ENCODE measurements at places on chromosomes 7 and 10. TPM values are rescaled to one million over a fixed set of nuclear protein-coding genes. Genes with fewer than 3 reads are reported as not detected.

The CCDC3 gene
- total RNA-seq = 0.73 TPM

- DNase-seq = no peak
These were observed 177.7 kb upstream of the SP8 start for GRCh38 chr7:20964281-20964918.

GRCh38 chr10:6558759-6559461, 21.2 kb downstream of the PRKCQ start:
- no peak for DNase-seq

DNA sequence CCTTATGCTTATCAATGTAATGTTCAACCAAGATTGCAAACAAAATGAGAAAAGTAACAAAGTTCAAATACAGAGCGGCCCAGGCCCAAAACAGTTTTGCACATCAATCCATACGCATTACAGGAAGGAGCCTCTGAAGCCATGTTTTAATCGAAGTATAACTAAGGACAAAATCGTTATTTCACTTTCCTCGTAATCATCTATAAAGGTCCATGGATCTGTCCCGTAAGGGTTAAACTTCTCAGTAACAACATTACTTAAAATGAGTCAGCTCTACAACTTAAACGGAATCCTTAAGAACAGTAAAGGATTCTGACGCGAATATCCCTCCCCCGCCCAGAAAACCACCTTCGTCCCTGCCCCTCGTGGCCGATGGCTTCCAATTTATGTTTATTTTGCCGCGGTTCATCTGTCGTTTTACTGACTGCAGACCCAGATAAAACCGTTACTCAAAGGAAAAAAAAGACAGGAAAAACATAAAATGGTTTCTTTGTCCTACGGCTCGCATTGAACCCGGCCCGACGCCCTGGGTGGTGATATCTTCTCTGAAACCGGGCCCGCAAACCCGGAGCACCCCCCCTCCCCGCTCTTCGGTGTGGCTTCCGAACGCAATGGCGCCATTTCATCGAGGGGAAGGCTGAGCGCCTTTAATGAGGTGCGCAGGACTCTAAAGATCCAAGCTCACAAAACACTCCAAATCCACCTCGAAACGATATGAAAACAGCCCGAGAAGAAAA, 1.1 kb downstream of the HNRNPA2B1 start:
- DNase-seq = peak; percentile 24

DNA sequence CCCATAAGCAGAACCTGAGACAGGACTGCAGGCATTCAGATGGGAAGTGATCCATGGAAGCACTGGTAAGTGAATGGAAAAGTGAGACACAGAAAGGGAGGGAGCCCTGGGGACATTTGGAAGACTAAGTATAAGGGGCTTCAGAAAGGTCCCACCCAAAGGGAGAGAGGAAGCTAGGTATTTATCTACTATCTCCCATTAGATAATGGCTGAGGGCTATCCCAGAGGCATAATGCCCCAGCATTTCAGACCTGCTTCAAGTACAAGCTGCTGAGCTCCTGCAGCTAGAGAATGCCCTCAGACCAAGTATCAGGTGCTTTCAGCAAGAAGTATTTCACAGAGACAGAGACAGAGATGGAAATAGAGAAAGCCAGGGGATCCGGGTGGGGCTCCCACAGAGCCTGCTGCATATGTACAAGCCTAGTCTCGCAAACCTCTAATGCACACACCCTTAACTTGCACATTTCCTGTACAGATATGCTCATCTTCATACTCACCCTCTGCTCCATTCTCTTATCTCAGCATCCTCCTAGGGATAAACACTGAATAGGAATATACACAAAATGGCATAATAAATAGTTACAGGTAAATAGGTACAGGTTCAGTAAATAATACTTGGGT, 20.2 kb downstream of the KDM7A start:
- no peak for DNase-seq

All from H7 (cell line).